ENCODE measurements at places on chromosomes 3 and 15.
A peak's percentile ranks its signal among the peaks of the same experiment; 100 is the strongest.

DNA sequence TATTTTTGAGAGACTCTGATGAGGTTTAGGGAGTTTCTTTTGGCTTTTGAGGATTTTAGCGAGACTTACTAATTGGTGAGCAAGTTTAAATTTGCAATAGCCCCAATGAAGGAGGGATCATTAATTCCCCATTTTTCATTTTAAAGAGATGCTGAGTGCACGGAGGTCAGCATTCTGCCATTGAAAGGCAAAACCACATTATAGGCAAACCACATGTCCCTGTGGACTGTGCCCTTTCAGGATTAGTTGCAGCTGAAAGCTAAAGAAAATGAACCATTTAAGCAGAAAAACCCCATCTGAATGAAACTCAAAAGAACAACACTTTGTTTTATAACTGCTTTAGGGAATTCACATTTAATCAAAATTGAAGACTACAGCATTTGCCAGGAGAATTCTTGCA lies 246.5 kb downstream of the PDZRN3 start:
- no peak for DNase-seq

DNA sequence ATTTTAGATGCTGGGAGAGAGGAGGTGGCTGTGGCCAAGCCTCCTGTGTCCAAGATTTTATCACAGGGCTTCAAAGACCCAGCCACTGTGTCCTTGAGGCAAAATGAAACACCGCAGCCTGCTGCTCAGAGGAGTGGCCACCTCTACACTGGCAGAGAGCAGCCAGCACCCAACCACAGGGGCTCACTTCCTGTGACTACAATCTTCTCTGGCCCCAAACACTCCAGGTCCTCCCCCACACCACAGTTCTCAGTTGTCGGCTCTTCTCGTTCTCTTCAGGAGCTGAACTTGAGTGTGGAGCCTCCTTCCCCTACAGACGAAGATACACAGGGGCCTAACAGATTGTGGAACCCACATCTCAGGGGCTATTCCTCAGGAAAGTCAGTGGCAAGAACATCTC lies 45.6 kb downstream of the CDAN1 start:
- no peak for DNase-seq

- no peak for DNase-seq
Measured at GRCh38 chr3:82274897-82275296, 513.5 kb upstream of the GBE1 start.

DNA sequence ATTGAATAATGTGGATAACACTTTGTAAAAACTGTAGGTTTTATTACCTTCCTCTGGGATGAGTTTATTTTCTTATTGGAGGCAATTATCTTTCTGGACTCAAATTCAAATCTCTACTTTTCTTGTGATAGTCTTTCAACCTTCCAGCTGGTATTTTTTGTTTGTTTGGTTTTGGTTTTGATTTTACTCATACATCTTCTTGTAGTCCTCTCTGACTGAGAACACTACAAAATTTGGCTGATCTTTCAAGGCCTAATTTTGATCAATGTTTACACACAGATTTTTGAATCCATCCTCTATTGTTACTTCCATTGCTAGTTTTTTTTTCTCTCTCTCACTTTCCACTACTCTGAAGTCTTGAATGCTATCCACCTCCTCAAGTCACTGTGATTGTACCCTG lies 303.8 kb upstream of the NECTIN3 start:
- no peak for DNase-seq

GRCh38 chr3:23805210-23805632 lies 534 bp upstream of the UBE2E1 start:
- no peak for DNase-seq

- no peak for DNase-seq
Measured at GRCh38 chr3:165783383-165783782, 53.8 kb downstream of the BCHE start.

- peak; percentile 49 for DNase-seq
Measured at GRCh38 chr15:88450125-88450798, 16.9 kb downstream of the MRPL46 start.

DNA sequence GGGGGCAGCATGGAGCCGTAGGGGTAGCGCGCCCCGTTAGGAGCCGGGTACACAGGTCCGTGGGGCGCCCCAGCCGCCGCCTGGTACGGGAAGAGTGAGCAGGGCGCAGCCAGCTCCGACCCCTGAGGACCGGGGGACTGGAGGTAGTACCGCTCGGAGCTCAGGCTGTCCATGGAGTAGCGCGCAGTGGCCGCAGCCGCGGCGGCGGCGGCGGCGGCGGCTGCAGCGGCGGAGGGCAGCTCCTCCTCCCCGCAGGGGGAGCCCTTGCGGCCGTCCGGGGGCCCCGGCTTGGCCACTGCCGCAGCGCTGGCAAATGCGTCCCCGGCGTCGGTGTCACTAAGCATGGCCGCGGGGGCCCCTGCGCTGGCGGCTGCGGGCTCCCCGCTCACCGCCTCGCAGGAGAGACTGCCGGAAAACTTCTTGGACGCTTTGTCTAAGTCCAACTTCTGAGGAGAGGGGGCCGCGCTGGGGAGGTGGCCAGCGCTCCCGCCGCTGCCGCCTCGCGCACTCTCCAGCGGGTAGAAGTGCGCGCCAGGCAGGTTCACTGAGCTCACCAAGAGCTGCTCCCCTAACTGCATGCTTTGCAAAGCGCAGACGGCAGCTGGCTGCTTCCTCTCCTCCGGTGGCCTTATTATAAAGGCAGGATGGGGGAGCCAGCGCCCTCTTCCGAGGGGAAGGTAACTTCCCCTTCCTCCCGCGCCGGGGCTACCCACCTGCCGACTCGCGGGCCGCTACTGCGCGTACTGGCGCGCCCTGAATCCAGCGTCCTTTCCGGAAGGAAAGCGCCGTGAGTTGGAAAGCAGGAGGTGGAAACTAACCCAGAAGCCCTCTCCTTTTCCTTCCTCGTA lies at the start of gene EOMES:
Gene EOMES (minus strand): TSS at position 607 of the 848 bp plus-strand sequence. CDS start 29 bp downstream, at position 578.
- peak; percentile 73 for DNase-seq

DNA sequence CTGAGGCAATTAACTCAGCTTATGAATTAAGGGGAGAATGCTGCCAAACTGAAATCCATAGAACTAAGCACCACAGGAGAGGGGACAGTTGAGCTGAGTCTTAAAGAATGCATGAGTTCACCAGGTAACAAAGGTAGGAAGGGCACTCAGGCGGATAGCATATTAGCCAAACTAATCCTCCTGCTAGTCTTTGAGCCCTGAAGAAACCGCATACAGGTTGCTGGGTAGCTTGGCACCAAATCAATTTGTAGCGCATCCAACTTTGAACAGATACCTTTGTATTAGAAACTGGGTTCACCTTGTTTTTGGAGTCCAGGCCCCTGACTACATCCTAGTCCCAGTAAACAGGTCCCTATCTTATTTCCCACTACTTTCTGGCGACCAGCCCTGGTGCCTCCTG lies 93.7 kb downstream of the FRMD4B start:
- DNase-seq, result no peak

DNA sequence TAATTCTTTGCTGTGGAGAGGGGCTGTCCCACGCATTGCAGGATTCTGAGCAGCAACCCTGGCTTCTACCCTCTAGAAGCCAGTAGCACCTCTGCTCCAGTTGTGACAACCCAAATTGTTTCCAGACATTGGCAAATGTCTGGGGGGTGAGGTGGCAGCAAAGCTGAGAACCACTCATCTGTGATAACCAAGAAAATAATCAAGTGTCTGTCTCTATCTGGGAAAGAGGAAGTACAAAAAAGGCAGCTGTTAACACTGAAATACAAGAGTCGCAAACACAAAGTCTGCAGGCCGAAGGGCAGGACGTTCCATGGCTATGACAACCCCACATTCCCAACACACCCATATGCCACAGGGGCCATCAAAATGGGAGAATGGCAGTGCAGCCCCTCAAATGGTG lies 42.2 kb upstream of the GNB5 start:
- DNase-seq, result no peak

DNA sequence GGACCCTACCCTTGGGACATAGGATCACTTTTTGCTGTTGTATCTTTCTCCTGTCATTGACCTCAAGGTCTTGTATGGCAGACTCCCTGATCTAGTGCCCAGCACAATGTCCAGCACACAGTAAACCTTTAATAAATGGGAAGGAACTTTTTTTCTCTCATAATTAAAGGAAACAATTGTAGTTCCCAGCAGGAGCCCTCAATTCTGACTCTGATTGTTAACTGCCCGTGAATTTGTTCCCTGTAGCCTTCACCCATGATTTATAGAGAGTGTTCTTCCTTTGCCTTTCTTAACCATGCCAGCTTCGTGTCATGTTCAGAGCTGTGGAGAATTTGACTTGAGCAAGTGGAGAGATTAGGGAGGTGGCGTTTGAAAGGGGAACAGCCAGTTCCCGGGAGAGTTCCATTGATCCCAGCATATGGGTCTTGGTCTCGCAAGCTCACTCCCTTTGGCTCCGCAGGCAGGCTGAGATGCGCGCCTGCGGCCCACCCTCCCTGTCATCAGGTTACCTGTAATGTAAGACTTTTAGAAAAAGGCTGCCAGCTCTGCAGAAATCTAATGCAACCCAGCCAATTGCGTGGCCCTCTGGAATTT lies 182.6 kb downstream of the TP63 start:
- no peak for DNase-seq

All from HCT116 (cell line).